Activated T-cell treated with anti-CD3 and anti-CD28 coated beads, Interleukin-2, amount 50 U/mL, for 48 hours (primary cell): ENCODE measurements at places on chromosomes 4 and X.

DNA sequence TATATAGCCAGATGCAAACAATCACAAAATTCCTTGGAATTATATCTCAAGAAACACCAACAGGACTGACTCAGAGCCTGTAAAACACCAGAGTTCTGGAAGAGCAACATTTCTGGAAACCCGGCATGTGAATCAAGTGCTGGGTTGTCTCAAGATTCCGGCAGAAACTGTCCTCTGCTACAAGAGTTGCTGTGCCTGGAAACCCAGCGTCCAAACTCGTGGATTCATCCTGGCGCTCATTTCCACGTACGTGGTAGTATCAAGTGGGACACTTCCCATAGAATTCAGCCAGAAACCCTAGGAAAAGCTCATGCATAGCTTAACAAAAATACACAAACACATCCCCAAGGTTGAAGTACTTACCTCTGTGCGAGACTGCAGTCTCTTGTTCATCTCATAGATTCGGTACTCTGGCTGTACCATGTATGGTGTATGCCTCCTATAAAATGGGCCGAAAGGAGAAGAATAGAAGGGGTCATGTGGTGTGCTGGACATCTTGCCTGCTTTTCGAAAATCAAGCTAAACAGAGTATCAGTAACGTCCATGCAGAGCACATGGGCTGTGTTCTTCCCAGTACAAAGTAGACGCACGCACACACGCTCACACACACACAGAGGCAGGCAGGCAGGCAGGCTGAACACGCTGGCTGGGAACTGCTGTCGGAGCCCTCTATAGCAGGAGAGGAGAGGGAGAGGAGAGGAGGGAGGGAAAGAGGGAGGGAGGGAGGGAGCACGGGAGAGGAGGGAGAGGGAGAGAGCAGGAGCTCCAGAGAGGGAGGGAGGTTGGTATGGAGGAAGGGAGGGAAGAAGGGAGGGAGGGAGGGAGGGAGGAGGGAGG, at the start of gene LDB2:
Gene LDB2 (minus strand): TSS at position 655 of the 837 bp plus-strand sequence.
- no peak for DNase-seq

GRCh38 chr4:111323916-111324315, 701.0 kb upstream of the PITX2 start:
- DNase-seq = no peak

DNA sequence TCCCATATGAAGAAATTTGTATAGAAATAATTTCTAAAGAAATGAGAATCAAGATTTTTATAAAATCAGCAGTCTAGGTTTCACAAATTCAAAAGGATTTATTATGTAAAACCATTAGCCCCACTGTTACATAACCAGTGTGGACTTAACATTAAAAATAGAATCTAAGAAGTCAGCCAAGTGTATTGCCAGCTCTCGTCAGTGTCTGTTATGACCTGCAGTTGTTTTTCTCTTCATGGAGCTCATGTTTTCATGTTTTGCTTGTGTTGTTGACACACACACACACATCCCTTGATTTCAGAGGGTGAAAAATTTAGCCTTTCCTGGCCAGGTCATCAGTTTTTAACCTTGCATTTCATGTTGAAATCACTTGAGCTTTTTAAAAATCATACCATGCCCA, 39.5 kb downstream of the USP38 start:
- no peak for DNase-seq

DNA sequence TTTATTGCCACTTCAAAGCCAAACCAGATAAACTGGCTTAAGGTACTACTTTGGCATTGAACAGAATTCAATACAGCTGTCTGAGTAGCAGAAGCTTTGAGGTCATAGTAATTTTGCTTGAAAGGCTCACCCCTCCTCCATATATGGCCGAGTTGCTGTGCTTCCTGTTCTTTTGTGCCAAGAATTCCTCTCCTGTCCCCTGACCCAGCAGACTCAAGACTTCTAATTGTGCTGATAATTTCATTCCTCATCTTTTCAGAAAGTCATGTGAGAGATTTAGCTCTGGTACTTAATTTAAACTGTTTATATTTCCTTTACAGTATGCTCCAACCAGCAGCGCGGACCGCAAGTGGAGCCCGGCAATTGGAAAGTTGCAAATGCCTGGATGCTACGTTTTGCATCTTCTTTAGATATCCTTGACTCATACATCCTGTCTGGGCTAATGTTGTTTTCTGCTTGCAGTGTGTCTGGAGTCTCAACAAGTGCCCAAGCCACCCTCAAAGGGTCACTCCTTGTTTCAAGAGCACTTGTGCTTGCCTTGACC, 373.4 kb downstream of the PDGFC start:
- no peak for DNase-seq

DNA sequence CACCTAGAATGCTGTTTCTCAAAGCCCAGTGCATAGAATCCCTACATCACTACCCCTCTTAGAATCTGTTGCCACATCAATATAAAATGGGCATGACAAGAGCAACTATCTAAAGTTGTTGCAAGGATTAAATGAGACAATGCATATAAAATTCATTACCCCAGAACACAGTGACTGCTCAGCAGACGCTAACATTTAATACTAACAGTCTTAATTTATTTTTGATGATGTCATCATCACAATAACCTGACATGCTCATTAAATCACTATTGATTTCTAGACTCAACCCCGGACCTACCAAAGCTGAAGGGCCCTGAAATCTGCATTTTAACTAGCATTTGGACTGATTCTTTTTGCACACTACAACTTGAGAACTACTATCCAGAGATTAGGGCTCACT, 3.9 kb downstream of the ARSJ start:
- DNase-seq = no peak

- DNase-seq = peak; percentile 29
These were observed 277.6 kb downstream of the BCOR start for GRCh38 chrX:39819921-39820849.

DNA sequence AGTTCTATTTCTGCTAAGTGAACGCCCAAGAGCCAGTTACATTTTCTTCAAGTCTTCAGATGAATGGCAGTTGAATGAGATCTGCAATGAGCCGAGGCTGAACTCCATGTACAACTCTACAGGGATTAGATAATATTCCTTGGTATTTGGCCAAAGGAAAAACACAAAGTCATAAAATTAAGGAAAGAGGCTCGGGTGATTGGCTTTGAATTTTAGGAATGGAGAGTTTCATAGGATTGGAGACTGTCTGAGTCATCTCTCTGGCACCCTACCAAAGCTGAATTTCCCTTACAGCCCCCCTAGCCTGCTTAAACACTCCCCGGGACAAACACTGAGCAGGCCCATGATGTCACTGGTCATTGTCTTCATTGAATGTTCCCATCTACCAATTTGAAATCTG, 188.0 kb upstream of the C1QTNF7 start:
- DNase-seq = no peak

DNA sequence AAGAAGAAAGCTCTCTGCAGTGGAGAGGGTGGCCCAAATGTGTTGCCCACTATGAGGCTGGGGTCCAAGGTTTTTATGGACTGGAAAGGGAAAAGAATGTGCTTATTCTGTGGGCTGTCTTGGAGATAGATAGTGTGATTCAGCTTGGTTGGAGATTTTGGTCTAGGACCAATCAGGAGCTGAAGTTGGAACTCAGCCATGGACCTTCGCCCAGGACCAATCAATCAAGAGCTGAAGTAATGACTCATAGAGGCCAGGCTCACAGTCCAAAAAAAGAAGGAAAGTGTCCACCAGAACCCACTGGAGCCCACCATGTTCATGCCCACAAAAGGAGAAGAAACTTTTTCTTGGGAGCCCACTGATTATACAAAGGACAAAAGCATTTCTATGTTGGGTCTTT, 369.5 kb downstream of the UBE2NL start:
- no peak for DNase-seq

- DNase-seq = no peak
These were observed 76.4 kb downstream of the EGF start for GRCh38 chr4:109989044-109989443.

- no peak for DNase-seq
These were observed 417.6 kb upstream of the ZFP42 start for GRCh38 chr4:187577941-187578480.

- no peak for DNase-seq
These were observed 168.3 kb downstream of the BTC start for GRCh38 chr4:74625981-74626380.
